Stomach (tissue), 19 donors: ENCODE measurements at places on chromosomes 3 and 15.

DNA sequence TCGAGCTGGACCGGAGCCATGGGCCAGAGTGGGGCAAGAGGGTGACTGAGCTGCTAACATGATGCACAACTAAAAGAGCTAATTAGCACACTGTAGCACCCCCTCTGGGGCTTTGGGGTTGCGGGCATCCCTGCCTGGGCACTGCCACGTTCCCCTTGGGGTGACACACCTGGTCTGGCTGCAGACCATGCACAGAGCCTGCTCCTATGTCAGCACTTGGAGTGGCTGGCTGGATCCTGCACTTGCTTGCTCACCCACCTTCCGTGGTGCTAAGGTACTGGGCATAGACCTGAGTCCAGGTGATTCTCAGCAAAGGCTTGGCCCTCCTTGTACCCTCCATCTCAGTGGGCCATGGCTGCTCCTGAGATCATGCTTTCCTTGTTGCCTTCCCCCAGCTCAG, 12.8 kb upstream of the SPTBN5 start:
- no peak for DNase-seq

- no peak for DNase-seq
These were observed 11.3 kb upstream of the IL12A start for GRCh38 chr3:159977295-159977694.

DNA sequence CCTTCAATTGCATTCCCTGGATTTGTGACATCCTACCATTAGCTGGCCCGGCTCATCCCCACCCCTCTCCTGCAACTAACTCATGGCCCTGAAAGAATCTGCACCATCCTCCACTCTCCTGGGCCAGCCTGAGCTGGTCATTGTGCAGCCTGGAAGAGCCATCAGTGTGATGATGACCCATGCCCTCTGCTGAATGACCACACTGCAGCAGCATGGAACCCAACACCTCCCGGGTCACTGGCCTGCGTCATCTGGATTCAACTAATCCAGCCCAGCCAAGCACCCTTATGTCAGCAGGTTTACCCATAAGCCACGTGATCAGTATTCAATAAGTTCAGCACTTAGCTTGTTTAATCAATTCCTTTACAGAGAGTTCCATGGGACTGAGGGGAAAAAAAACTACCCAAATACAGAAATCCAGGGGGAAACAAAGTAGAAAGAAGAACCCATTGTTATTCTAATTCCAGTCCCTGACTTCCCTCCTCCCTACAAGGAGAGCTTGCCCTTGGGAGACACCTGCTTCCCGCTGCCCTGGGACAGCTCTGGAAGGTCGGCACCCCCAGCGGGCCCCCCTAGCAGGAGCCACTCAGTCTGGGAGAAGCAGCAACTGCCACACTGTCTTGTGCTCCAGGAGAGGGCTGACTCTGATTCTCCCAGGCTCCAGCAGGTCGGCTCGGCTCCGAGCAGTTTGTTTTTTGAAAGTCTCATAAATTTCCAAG, 309.1 kb upstream of the TLE3 start:
- DNase-seq: no peak

- DNase-seq: peak; percentile 47
These were observed 199.8 kb upstream of the RGMA start for GRCh38 chr15:93288728-93289294.

DNA sequence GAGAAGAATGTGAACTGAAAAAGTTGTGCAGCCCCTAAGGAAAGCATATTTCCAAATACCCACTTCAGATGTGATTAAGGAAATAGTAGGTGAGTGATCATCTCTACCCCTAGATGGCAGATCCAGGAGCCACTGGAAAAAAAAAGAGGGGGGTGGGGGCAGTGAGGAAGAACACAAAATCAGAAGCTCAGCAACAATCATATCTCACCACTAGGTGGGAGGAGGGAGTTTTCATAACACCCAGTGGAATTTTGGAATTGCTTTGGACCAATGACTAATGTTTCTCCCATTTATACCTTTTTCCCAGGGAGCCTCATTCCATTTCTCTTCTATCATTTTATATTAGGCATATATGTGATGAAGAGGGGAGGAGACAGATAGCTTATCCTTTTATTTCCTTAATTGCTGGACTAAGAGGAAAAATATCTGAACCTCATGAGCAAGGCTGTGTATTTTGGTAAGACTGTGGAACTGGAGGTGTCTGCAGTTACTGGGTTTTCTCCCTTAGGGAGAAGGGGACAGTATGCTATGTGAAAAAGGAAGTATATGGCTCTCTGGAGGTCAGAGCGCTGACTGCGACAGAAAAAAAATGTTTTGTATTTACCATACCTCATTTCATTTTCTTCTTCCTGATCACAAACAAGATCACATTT, 363.4 kb downstream of the GAP43 start:
- no peak for DNase-seq

- peak; percentile 62 for DNase-seq
These were observed 9.1 kb downstream of the CDAN1 start for GRCh38 chr15:42727750-42728381.

DNA sequence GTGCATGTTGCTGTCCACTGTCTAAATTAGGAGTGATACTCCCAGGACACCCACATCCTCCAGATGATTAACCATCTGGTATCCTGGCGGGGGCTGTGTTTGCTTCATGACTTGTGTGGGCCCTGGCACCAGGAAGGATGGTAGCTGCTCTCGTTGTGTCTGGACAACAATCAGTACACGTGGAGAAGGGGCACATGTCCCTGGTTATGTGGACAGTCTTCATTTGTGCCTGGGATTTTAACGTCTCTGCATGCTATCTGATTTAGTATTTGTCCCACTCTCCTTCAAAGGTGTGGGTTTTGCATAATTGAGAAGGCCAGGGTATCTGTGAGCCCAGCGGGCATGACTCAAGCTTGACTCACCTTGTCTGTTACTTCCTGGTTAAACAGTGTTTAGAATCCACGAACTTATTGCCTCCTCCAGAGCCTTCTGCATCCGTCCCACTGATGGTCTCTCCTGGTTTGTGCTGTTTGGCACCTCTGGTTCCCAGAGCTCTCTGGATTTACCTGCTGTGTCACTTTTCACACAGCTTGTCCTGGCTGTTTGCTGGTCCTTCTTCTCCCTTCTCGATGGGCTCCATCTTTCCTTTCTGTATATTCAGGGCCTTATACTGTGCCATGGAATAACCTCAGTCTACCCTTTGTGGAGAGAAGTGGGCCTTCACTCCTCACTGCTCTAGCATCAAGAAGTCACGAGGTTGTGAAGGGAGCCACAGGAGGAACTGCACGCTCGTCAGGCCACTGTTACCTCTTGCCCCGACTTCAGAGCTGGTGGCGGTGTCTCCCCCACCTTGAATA, 32.5 kb downstream of the ARNT2 start:
- DNase-seq: peak; percentile 34

DNA sequence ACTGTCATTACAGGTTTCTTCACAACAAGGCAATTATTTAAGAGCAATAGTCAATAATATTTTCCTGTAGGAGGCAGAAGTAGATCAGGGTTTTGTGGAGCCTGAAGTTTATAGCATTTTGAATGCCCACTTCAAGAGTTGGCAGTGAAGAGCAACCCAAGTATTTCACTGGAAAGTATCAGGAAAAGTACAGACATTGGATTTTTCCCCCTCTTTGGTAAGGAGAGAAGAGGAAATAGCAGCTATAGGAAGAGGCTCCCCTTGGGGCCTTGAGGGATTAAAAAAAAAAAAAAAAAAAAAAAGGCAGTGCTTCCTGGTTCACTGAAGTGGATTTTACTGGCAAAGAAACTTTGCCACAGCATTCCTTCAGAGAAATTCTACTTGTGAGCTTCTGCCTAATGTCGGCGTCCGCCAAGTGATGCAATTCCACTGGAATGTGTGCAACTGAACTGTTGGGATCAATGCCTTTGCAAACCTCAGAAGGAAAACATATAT, 5.7 kb upstream of the CNTN6 start:
- peak; percentile 77 for DNase-seq

- DNase-seq: no peak
These were observed 63.5 kb downstream of the MESD start for GRCh38 chr15:80926126-80926525.

- DNase-seq: no peak
These were observed 13.6 kb upstream of the DAG1 start for GRCh38 chr3:49456466-49456865.

GRCh38 chr3:194278186-194278845, 72.8 kb downstream of the CPN2 start:
- no peak for DNase-seq

GRCh38 chr3:70744536-70744935, 432.1 kb upstream of the MDFIC2 start:
- DNase-seq: no peak

GRCh38 chr3:16355828-16356227, 90.8 kb downstream of the OXNAD1 start:
- DNase-seq: no peak

GRCh38 chr3:134030379-134031347, 938 bp upstream of the SLCO2A1 start:
- DNase-seq: peak; percentile 78

DNA sequence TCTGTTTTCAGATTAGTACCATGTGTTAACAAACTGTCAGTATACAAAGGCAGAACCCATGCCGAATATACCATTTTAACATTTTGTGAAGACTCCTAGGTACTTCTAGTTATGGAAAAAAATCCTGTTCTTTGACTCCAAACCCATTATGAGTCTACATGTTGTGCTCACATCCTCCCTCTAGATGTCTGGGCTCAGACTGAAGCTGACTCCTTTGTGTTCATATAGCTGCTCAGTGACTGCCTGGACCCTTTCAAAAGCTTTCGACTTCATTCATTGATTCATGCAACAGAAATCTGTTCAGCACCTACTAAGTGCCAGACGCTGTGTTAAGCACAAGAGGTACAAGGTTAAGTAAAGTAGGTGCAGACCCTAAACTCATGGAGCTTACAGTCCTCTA, 60.5 kb downstream of the MEGF11 start:
- no peak for DNase-seq

DNA sequence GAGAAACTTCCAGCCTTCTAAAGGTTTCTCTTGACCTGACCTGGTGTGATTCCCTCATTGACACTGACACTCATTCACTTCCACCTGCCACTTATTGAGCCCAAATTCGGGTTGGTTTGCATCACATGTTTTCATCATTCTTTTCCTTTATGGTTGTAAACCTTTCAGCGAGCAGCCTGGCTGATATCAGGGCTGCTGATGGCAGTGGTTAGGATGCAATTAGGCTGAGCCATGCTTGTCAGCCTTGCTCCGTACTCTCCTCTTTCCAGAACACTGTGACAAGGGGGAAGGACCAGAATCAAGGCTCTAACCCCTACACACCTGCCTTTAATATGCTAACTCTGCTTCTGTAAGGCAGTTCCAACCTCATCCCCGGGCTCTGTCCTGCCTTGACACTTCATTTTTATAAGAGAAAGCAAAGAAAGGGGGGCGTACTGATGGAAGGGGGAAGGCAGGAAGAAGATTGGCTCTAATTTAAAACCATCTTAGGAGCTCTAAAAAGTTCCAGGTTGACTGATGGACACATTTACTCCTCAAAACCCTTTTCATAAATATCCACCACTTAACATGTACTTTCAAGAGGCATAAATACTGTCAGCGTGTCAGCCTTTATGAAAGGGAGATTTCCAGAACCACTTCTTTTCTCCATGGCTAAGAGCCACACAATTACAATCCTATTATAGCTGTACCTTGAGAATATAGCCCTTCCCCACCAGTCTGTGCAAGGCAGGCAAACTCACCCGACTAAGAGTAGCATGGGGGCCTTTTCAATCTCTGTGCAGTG, 5.7 kb downstream of the NMNAT3 start:
- DNase-seq: no peak

- no peak for DNase-seq
These were observed 45.7 kb upstream of the ABI3BP start for GRCh38 chr3:101038880-101039279.

- no peak for DNase-seq
These were observed at the start of gene ACSBG1 for GRCh38 chr15:78234515-78235040. Gene ACSBG1, minus strand, starts transcription at chr15:78234565. Its CDS starts 64 bp downstream, at chr15:78234501.

DNA sequence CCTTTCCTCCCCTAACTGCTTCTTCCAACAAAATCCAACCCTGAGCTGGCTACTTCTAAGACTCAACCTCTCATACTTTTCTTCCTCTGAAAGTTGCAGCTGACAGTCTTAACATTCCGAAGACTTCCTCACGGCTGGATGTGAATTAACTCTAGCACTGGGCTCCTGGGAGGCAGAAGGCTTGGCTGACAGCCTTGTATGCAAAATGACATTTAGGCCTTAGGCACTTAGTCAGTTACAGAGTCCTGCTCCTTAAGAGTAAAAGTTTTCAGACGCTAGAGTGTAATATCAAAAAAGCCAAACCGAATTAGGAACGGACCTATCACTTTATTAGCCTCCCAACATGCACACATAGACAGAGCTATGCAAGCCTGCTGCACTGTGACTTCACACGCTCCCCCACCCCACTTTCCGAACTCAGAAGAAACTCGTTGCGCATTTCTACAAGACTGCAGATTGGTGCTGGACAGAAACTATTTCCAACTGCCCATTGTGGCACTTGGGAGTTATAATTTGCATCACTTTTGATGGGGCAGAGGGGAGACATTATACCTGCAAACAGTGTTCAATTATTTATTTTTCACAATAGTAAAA, 15.5 kb upstream of the ANXA2 start:
- no peak for DNase-seq

DNA sequence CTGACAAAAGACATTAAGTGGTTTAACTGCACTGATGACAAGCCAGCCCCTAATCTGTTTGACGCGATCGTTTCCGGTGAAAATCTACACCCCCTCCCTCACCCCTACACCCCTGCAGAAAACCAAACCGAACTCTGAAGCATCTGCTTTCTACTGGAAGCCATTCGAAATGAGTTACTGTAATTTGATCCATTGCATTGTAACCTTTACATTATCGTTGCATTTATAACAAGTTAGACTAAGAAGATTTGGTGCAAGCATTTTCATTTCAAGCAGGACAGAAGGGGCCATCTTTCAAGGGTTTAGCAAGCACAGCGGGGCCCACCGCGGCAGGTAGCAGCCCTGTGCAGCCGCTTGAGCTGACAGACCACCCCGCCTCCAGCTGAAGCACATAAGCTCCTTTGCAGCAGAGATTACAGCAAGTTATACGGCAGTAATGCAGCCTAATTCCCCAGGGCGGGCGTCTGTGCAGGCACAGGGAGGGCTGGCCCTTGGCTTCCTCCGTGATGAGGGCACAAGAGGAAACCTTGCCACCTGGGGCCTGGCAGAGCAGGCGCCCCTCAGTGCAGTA, 79.3 kb downstream of the CHSY1 start:
- peak; percentile 60 for DNase-seq

- peak; percentile 67 for DNase-seq
These were observed 1.3 kb downstream of the ELL3 start for GRCh38 chr15:43775411-43775965.
